ENCODE measurements at places on chromosomes 3 and 15. TPM values are rescaled to one million over a fixed set of nuclear protein-coding genes. Genes with fewer than 3 reads are reported as not detected.

KCNAB1 gene
- total RNA-seq: not detected

- H3K27ac ChIP-seq: no peak overlapping the region
- peaks cover 13% of the 10 kb centered on the region for H3K4me1 ChIP-seq
- no peak for DNase-seq
Measured at GRCh38 chr3:107241217-107241616, 136.0 kb upstream of the CCDC54 start.

ZIC4 gene
- total RNA-seq: not detected

DNA sequence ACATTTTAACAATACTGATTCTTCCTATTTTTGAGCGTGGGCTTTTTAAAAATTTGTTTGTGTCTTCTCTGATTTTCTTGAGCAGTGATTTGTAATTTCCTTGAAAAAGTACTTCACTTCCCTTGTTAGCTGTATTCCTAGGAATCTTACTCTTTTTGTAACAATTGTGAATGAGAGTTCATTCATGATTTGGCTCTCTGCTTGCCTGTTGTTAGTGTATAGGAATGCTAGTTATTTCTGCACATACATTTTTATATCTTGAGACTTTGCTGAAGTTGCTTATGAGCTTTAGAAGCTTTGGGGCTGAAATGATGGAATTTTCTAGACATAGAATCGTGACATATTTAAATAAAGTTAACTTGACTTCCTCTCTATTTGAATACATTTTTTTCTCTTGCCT is 582.8 kb upstream of the BCHE start:
- H3K36me3 ChIP-seq: no peaks in the 10 kb centered on the region
- H3K27me3 ChIP-seq: no peaks in the 10 kb centered on the region
- H3K27ac ChIP-seq: no peak overlapping the region
- H3K4me3 ChIP-seq: no peak overlapping the region

SEMA3G gene
- not detected for total RNA-seq

WDR93 gene
- total RNA-seq: not detected

DNA sequence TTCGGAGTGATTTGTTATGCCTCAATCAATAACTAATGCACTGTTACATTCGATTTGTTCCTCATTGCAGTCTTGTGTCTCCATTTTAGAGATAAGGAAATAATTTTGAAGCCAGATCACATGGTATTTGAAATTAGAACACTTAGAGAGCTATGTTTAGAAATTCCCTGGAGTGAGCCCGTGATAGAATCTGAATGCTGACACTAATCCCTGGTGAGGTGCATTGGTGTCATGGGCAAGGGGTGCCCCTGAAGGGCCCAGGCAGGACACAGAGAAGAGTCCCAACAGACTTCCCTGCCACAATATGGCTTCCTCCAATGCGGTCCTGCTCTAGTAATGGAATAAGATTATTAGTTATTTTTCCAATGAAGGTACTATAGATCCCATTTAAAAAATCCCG is 223.0 kb downstream of the NR2F2 start:
- no peaks in the 10 kb centered on the region for H3K36me3 ChIP-seq
- no peak for DNase-seq
- H3K4me3 ChIP-seq: no peak overlapping the region
- no peaks in the 10 kb centered on the region for H3K27me3 ChIP-seq
- no peak overlapping the region for H3K27ac ChIP-seq

DNA sequence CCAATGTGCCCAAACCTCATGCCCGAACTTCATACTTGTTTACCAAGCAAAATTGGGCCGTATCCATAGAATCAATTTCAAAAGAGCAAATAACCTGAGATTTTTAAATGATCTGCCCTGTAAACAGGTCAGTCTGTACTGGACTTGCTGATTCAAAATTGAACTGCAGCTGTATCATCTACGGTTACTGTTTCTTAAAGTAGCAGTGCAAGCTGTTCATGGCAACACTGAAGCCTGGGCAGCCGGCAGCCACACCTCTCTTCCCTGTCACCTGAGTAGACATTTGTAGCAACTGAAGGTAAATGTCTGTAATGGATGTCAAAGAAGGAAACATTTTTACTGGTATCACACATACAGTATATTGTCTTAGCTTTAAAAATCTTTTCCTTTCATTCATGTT is 10.6 kb downstream of the EIF4E3 start:
- no peak overlapping the region for H3K4me3 ChIP-seq
- peaks cover 4% of the 10 kb centered on the region for H3K36me3 ChIP-seq

ITIH1 gene
- 0.56 TPM for total RNA-seq

DNA sequence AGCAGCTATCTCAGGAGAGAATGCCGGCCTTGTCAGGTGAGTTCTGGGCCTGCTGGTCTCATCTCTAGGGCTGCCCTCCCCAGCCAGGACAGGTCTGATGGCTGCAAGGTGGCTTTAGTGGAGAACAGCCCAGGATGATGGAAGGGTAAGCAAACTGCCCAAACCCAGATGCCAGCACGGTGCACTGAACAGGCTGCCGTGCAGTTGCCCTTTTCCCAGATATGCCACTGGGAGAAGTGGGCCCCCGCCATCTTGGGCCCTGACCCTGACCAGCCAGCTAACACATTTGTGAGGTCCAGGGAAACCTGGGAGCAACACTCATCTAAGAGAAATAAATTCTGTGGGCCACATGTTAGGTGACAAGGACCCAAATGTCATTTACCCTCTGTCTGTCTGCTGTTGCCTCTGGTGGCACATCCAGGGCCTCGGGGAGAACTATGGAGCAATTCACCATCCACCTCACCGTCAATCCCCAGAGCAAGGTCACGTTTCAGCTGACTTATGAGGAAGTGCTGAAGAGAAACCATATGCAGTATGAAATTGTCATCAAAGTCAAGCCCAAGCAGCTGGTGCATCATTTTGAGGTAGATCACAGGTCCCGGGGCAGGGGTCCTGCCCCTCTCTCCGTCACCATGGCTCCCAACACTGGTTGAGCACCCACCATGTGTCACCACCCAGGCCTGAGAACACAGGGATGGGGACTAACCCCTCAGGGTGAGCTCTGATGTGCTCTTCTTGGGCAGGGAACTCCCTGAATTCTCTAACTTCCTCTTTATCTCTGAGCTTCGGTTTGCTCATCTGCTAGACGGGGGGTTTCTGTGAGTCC is 1.8 kb downstream of the ITIH1 start:
- H3K27ac ChIP-seq: peak overlapping the region; percentile 21
- H3K27me3 ChIP-seq: no peaks in the 10 kb centered on the region
- DNase-seq: peak; percentile 11
- H3K4me1 ChIP-seq: peaks cover 22% of the 10 kb centered on the region
- no peaks in the 10 kb centered on the region for H3K36me3 ChIP-seq

MLF1 gene
- total RNA-seq: 2.8 TPM

GPR62 gene
- total RNA-seq: not detected

GRCh38 chr15:68187559-68187958 is 17.6 kb downstream of the CALML4 start:
- DNase-seq: no peak
- H3K27ac ChIP-seq: no peak overlapping the region

TMEM43 gene
- total RNA-seq: 54.1 TPM

ATP13A5 gene
- not detected for total RNA-seq

DNA sequence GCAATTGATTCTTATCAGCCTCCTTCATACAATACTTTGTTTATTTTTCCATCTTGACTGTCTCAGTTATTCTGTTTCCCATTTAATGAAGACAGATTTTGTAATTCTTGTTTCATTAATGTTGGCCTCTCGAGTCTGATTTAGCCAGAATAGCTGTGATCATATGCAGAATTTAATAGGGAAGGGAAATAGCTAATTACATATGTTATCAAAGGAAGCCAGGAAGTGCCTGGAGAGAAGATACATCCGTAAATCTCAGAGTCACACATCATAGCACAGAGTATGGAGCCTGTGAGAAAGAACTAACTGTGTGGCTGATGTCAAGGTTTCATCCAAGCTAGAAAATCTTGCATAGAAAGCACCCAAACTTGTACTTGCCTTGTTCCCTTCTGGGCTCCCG is 288.9 kb upstream of the SLCO3A1 start:
- H3K4me3 ChIP-seq: no peak overlapping the region
- no peak overlapping the region for H3K27ac ChIP-seq
- H3K36me3 ChIP-seq: no peaks in the 10 kb centered on the region
- H3K4me1 ChIP-seq: no peaks in the 10 kb centered on the region

GRCh38 chr3:44795197-44795596 is 33.6 kb downstream of the KIF15 start:
- no peak overlapping the region for H3K27ac ChIP-seq
- H3K27me3 ChIP-seq: no peaks in the 10 kb centered on the region
- H3K36me3 ChIP-seq: no peaks in the 10 kb centered on the region
- no peaks in the 10 kb centered on the region for H3K4me1 ChIP-seq

GRCh38 chr3:100209948-100210771 is 50.6 kb upstream of the TBC1D23 start:
- H3K4me1 ChIP-seq: peaks cover 10% of the 10 kb centered on the region
- H3K27ac ChIP-seq: peak overlapping the region; percentile 27
- H3K36me3 ChIP-seq: no peaks in the 10 kb centered on the region
- H3K27me3 ChIP-seq: no peaks in the 10 kb centered on the region
- DNase-seq: peak; percentile 51
- no peak overlapping the region for H3K4me3 ChIP-seq

GRCh38 chr3:95048564-95048963 is 985.7 kb downstream of the NSUN3 start:
- no peak for DNase-seq
- no peaks in the 10 kb centered on the region for H3K4me1 ChIP-seq
- no peaks in the 10 kb centered on the region for H3K36me3 ChIP-seq
- H3K4me3 ChIP-seq: no peak overlapping the region
- H3K27ac ChIP-seq: no peak overlapping the region

DNA sequence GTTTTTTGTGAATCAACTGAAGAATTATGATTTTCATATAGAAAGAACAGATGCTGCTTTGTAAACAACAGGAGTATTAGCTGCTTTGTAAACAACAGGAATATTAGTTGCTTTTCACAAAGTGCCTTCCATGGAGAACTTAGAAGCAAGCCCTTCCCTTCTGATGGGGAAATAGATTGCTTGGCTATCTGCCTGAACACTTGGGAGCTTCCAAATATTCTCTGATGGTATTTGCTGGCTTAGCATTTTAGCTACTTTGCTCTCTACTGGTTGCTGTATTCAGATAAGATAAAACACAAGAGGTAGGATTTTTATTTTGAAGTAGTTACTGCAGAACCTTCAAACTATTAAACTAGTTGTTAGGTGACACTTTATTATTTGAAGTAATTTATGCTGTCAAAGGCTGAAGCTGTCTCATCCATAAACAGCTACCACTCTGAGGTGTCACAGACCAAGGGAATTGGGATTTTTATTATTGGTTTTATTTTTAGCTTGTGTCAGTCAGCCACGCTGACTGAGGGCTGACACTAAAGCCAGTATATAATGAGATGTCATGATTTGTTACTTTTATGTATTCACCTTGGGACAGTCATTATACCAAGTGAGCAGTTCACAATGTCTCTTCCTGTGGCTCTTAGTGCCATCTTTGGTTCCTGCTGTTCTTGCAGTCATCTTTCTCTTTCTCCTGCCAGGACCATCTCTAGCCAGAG is 50.0 kb downstream of the ZIC1 start:
- H3K4me3 ChIP-seq: no peak overlapping the region
- no peak for DNase-seq
- no peaks in the 10 kb centered on the region for H3K36me3 ChIP-seq
- no peaks in the 10 kb centered on the region for H3K4me1 ChIP-seq

DNA sequence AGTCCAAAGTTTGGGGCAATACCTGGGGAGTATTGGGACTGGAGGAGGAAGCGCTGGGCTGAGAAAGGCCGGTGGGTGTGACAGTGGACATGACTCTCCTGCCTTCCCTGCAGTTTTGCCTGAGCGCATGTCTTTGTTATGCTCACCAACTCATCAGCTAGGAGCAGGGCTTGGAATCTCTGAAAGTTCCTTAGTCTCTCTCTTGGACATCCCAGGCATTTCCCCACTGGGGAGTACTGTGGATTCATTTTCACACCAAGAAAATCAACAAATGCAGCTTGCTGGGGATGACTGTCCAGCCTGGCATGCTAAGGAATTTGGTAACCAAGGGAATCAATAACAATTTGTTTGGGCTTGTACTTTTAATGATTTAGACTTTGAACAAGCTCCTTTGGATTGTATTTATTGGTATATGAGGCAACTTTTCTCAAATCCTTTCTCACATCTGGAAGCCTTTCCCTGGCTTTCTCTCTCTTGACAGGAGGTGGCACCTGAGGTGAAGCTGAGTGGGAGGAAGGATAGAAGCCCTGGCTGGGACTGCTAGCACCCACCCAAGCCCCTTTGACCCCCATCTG is 48.5 kb upstream of the CHST2 start:
- no peak overlapping the region for H3K27ac ChIP-seq
- no peak overlapping the region for H3K4me3 ChIP-seq
- H3K27me3 ChIP-seq: no peaks in the 10 kb centered on the region
- no peaks in the 10 kb centered on the region for H3K4me1 ChIP-seq
- DNase-seq: no peak
- H3K36me3 ChIP-seq: no peaks in the 10 kb centered on the region

DNA sequence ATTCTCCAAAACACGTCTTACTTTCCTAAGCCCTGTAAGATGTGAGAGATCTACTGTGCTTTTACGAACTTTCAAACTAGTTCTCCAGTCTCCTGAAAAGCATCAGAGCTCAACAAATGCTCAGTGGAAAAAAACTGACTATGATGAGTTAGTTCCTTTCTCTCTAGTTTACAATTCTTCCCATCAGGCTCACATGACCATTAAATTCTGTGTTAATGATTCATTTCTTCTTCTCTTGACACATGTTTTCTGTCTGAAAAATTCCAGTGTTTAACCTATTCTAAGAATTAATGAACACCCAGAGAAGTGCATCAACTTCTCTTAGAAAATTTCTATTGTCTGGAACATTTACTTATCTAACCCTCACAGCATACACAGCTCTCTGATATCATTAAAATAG is 844.3 kb downstream of the SI start:
- no peaks in the 10 kb centered on the region for H3K36me3 ChIP-seq
- no peak overlapping the region for H3K27ac ChIP-seq
- DNase-seq: no peak
- no peaks in the 10 kb centered on the region for H3K27me3 ChIP-seq

- H3K27ac ChIP-seq: no peak overlapping the region
- no peak overlapping the region for H3K4me3 ChIP-seq
- DNase-seq: no peak
- H3K27me3 ChIP-seq: no peaks in the 10 kb centered on the region
Measured at GRCh38 chr15:43883571-43883970, 56.8 kb downstream of the WDR76 start.

- DNase-seq: no peak
- no peaks in the 10 kb centered on the region for H3K4me1 ChIP-seq
- H3K27me3 ChIP-seq: peaks cover 7% of the 10 kb centered on the region
- H3K4me3 ChIP-seq: no peak overlapping the region
Measured at GRCh38 chr15:74144153-74144775, 13.9 kb downstream of the ISLR2 start.

- H3K4me1 ChIP-seq: no peaks in the 10 kb centered on the region
- H3K4me3 ChIP-seq: no peak overlapping the region
- no peak for DNase-seq
- H3K27me3 ChIP-seq: no peaks in the 10 kb centered on the region
- no peak overlapping the region for H3K27ac ChIP-seq
- no peaks in the 10 kb centered on the region for H3K36me3 ChIP-seq
Measured at GRCh38 chr15:94855018-94855408, 623.7 kb downstream of the MCTP2 start.

- H3K36me3 ChIP-seq: no peaks in the 10 kb centered on the region
- no peak for DNase-seq
- H3K27me3 ChIP-seq: no peaks in the 10 kb centered on the region
- H3K27ac ChIP-seq: no peak overlapping the region
- H3K4me3 ChIP-seq: no peak overlapping the region
Measured at GRCh38 chr3:139129892-139130291, 85.2 kb upstream of the PRR23C start.

GRCh38 chr3:74041068-74041675 is 416.4 kb upstream of the PDZRN3 start:
- H3K27ac ChIP-seq: no peak overlapping the region
- no peaks in the 10 kb centered on the region for H3K27me3 ChIP-seq
- no peaks in the 10 kb centered on the region for H3K36me3 ChIP-seq
- no peaks in the 10 kb centered on the region for H3K4me1 ChIP-seq
- no peak overlapping the region for H3K4me3 ChIP-seq
